GDM1 (cell line): ENCODE measurements at places on chromosomes 7 and 10.

GRCh38 chr7:87116315-87116714 lies 35.9 kb upstream of the DMTF1 start:
- no peak for DNase-seq

GRCh38 chr7:45924283-45924682 lies 3.2 kb upstream of the IGFBP3 start:
- DNase-seq: no peak

- no peak for DNase-seq
These were observed 18.1 kb upstream of the ZC3HAV1 start for GRCh38 chr7:139127648-139128047.

GRCh38 chr10:89702121-89702480 lies 711 bp downstream of the KIF20B start:
- no peak for DNase-seq

DNA sequence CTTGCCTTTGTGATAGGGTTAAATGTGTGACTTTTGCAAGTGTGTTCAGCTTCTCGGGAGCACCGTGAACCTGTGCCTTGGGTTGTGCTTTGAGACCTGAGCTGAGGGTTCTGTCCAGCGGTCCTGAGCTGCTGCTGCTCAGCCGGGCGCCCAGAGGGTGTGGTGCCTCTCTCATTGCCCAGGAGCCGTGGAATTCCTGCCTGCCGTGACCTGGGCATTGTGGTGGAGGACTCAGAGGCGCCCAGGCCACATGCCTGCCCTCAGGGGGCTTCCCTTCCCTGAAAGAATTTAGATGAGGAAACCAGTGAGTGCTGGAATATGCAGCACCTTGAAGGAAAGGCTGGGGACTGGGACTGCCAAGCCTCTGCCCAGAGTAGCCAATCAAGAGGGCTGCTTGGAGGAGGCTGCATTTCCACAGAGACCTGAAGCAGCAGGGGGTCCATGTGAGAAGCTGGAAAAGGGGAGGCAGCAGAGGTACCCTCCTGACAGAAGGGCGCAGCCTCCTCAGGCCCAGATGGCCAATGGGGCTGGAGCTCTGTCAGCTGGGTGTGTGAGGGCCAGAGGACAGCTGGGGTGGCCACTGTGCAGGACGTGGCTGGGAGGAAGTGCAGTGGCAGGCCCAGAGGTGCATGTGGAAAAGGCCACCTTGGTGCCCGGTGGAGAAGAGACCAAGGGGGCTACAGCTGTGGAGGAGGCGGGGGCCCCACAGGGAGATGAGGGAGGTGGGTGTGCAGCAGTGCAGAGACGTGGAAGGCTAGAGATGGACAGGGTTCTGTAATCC lies 107.3 kb downstream of the NKX6-2 start:
- DNase-seq: no peak

GRCh38 chr10:97373456-97373855 lies 27.7 kb downstream of the RRP12 start:
- DNase-seq: no peak

DNA sequence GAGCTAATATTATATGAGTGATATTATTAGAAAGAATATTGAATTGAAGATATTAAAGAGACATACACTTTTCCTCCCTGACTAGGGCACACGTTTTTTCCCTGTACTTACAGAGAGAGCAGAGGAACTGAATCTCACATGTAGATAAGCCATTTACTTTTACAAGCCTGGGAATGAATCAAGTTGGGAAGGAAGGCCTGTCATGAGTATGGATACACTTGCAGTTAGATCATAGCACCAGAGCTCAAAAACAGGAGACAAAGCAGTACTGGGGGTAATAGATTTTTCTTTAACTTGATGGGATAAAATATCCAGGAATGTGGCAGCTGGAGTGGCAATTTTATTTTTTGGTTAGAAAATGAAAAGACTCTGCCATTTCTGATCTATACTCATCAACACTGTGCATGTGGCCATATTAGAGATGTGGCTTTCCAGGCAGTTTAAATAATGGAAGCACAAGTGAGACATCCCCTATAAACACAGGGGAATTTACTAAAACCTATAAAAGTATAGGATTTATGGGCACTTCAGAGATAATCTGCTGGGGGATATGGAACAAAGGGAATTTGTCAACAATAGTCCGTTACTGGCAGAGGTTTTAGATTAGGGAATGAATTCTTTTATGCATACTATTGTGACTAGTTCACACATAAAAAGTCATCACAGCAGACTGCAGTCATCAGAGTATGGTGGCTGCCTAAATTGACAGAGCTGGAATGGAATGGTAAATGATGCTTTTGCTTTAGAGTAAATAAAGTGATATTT lies 657.7 kb upstream of the MBL2 start:
- DNase-seq: no peak

GRCh38 chr7:67918158-67918557 lies 921.5 kb downstream of the TYW1 start:
- peak; percentile 57 for DNase-seq

- DNase-seq: no peak
These were observed 13.8 kb upstream of the MPP7 start for GRCh38 chr10:28316696-28317095.
